ENCODE measurements at places on chromosomes 13 and 19. TPM values are rescaled to one million over a fixed set of nuclear protein-coding genes. Genes with fewer than 3 reads are reported as not detected.
A peak's percentile ranks its signal among the peaks of the same experiment; 100 is the strongest.

DNA sequence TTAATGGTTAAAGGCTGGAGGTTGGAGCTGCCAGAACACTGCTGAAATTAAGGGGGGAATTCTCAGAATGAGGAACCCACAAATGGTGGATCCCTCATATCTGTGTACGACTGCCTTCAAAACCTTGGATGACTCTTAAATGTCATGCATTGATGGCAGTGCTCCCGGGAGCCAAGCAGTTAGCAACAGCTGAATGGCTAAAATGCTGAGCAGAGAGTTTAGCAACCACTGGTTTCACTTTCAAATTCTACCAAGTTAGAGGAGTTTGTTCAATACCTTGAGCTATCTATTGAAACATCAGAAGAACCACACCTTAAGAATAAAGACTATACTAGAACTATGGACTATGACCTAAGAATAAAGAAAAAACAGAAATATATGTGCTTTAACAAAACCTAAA, 41.4 kb downstream of the UQCRFS1 start:
- no peaks in the 10 kb centered on the region for H3K27me3 ChIP-seq
- no peaks in the 10 kb centered on the region for H3K4me1 ChIP-seq

ZBTB32 gene
- not detected for total RNA-seq

DNA sequence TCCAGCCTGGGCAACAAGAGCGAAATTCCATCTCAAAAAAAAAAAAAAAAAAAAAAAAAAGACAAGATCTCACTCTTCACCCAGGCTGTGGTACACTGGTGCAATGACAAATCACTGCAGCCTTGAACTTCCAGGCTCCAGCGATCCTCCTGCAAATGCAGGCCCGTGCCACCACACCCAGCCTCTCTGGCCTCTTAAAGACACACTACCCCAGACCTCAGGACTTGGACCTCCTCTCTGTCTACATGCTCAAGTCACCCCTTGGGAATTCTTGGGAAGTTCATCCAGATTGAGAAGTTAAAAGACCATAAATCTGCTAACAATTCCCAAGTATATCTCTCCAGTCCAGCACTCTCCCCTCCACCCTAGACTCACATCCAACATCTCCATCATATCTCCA, 10.6 kb upstream of the HIPK4 start:
- H3K4me3 ChIP-seq = no peak overlapping the region
- no peak overlapping the region for H3K27ac ChIP-seq
- H3K27me3 ChIP-seq = no peaks in the 10 kb centered on the region
- peaks cover 17% of the 10 kb centered on the region for H3K4me1 ChIP-seq

- H3K27ac ChIP-seq = peak overlapping the region; percentile 97
- H3K4me3 ChIP-seq = peak overlapping the region; percentile 82
- peak; percentile 94 for DNase-seq
- peaks cover 42% of the 10 kb centered on the region for H3K4me1 ChIP-seq
- no peaks in the 10 kb centered on the region for H3K36me3 ChIP-seq
Measured at GRCh38 chr19:13794398-13794756, 866 bp upstream of the ZSWIM4 start.

FOXA3 gene
- total RNA-seq = not detected

Measured in esophagus muscularis mucosa (tissue), 4 donors.